Smooth muscle cell of the coronary artery (primary cell): ENCODE measurements at places on chromosomes 3 and 15. TPM values are rescaled to one million over a fixed set of nuclear protein-coding genes. Genes with fewer than 3 reads are reported as not detected.

Gene TMC3
- 13.7 TPM in 1 of 2 replicates, not detected in the other for total RNA-seq

Gene DTX3L
- total RNA-seq: 7.7 and 9.6 TPM in 2 replicates

Gene CMTM7
- total RNA-seq: 3.0 and 9.0 TPM in 2 replicates

Gene BFSP2
- not detected in 2 replicates for total RNA-seq

Gene ERICH6
- total RNA-seq: 0.08 TPM in 1 of 2 replicates, not detected in the other
